NCI-H774 (cell line): ENCODE measurements at places on chromosomes 13 and 19.

- no peak for DNase-seq
Measured at GRCh38 chr13:34152409-34152808, 334.5 kb downstream of the RFC3 start.

DNA sequence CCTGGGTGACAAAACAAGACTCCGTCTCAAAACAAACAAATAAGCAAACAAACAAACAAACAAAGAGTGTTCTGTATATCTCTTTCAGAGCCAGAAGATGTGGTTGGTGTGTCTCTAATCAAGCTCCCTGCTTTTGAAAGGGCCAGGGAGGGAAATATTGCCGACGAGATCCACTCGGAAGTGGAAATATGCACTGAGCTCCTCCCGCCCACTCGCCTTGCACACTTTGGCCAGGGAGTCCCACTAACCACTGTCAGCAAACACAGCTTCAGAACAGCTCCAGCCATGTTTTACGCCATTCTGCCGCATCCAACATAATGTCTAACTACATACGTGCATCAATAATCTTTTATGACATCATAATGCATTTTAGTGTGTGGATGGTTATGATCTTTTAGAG is 155.5 kb upstream of the VSTM2B start:
- DNase-seq: no peak

DNA sequence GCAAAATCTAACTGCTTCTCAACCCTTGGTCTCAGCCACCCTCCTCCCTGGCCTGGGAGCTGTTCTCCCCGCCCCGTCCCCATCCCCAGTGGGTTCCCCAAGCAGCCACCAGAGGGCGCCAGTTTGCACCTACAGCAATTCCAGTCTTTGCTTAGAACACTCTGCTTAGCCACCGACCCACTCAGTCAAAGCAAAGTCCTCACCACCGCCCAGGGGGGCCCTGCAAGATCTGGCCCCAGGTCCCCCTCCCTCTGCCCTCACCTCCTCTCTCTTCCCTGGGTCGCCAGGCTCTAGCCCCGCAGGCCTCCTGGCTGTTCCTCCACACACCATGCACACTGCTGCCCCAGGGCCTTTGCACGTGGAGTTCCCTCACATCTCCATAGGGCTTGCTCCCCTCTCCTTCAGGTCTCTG is 12.4 kb downstream of the TMEM143 start:
- DNase-seq: peak; percentile 50

DNA sequence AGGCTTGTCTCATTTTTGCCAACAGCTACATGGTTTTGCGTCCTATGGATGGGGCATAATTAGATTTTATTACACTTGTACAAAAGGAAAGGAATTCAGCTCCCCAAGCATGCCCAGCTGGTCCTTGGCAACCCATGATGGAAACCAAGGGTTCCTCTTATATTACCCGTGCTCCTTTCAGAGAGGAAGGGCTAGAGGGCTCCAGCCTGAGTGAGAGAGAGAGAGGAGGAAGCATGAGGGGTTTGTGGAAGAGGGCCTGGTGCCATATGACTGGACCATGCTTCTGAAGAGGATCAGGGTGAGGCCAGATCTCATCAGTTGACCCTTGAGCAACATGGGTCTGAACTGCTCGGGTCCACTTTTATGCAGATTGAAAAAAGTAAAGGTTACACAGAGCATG is 3.5 kb upstream of the RPS9 start:
- DNase-seq: no peak

- no peak for DNase-seq
Measured at GRCh38 chr13:98189841-98190505, 12.9 kb upstream of the RNF113B start.

- no peak for DNase-seq
Measured at GRCh38 chr13:103931331-103931845, 865.2 kb upstream of the SLC10A2 start.

DNA sequence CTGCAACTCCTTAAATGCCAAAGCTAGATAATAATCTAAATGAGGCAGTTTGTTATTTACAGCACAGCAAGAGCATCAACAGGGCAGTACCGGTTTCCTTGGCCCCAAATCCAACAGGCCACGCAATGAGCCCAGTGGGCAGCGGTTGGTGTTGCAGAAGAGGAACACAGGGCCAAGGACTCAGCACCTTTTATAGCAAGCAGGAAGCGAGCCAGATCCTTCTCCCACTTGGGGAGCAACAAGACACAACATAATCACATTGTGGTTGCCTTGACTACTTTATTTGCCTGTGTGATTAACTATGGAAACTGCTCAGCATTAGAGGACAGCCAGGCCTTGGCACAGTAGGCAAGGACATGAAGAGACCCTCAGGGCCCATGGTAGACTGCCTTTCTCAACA is 67.1 kb upstream of the HTR2A start:
- DNase-seq: no peak
